Caudate nucleus (tissue), 63 donors: ENCODE measurements at places on chromosomes 2 and 18.

GRCh38 chr2:6685447-6685846 lies 180.3 kb downstream of the CMPK2 start:
- DNase-seq: no peak

DNA sequence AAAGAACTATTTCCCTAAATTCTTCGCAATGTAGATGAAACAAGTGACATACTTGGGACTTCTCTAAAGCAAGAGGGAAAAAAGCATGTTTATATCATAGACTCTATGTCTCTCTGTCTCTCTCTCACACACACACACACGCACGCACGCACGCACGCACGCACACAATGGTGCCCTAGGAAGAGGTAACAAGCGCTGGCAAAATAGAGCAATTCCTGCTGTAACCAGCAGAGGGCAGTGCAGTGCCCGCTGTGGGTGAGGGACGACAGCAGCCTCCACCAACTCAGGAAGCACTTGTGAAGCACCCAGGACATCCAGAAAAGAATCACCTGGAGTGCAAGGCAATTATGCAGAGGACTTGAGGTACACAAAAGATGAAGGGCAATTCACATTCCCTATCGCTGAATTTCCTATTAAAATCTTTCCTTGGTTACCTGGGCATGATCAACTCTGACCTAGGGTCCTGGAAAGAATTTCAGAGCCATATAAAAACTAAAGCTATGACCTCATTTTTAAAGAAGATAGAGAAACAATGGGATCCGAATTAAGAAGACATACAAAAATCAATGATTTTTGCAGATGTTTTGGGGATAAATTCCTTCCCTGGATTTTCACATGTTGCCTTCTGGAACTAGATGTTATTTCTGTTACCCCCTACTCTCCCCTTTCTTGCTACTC lies 166.4 kb downstream of the PDE11A start:
- DNase-seq: no peak

GRCh38 chr2:73163483-73164367 lies 38.6 kb upstream of the NOTO start:
- peak; percentile 27 for DNase-seq

DNA sequence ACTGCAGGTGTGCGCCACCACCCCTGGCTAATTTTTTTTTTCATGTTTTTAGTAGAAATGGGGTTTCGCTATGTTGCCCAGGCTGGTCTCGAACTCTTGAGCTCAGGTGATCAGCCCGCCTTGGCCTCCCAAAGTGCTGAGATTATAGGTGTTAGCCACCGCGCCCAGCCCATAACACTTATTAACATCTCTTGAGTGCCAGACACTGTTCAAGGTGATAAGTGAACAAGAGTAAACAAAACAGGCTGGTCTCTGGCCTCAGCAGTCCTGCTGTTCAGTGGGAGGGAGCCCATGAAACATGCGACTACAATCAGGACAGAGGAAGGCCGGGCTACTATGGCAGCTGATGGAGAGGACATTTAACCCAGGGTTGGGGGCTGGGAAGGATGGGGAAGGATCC lies 42.3 kb downstream of the KCTD1 start:
- no peak for DNase-seq
